ENCODE measurements at places on chromosomes 5 and 9.
A peak's percentile ranks its signal among the peaks of the same experiment; 100 is the strongest.

DNA sequence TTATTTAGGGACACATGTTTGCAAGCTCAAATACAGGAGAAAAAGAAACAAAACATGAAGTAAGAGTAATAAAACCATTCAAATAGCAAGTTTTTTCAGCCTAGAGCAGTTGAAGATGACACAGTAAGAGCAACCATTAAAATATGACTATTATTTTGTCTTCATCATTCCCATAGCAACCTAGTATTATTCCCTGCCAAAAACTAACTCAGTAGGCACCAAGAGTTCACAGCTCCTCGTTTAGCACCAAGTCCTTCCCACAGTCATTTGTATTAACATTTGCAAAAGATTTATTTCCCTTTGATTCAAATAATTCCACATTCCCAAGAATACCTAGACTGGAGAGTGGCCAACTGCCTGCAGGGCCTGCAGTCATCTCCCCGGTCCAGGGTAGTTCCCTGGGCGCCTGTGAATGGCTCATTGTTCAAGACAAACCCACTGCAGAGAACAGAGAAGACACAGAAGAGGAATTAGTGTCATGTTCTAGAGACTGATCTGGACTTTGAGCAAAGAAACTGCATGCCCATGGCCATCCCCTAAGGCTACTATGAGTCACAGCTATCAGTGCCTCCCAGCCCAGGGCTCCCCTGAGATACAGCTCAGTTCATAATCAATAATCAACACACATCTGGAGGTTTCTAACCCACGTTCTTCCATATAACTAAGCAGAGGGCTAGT lies 139.1 kb upstream of the MAP3K1 start:
- DNase-seq: no peak

- no peak for DNase-seq
Measured at GRCh38 chr9:8872802-8873201, 1073.2 kb upstream of the DMAC1 start.

DNA sequence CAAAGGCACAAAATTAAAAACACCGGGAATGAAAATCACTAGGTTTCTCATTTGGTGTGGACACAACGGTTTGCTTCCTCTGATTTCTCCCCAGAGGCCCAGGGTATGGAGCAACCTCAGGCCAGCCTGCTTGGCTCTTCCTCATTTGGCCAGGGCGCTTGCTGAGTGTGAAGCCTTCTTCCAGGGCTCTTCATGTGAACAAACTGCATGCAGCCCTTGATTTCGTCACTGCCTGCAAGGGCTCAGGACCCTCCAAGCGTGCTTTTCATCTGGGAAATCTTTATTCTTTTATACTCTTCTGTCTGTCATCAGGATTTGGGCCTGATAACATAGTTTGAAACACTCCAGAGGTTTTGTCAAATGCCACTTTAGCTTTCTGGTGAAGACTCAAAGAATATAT lies 122.6 kb upstream of the KLF4 start:
- no peak for DNase-seq

DNA sequence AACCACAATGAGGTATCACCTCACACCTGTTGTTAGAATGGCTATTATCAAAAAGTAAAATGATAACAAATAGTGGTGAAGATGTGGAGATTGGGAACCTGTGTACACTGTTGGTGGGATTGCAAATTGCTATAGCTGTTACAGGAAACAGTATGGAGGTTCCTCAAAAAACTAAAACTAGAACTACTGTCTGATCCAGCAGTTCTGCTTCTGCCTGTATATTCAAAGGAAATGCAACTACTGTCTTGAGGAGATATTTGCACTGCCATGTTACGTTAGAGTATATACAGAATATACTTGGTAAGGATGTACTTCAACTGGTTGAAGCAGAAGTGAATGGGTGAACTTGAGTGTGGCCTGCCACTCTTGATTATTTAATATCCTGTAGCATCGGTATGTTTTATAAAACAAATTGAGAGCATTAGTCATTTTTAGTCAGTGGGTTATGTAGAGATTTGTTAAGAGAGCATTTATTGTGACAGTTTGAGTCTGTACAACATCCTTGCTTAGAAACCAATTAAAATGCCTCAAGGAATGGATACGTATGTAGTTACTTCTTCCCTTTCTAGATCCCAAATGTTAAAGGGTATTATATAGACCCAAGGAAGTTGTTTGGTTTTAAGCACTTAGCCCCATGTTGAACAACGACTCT lies 37.5 kb downstream of the ZCCHC7 start:
- DNase-seq: no peak

DNA sequence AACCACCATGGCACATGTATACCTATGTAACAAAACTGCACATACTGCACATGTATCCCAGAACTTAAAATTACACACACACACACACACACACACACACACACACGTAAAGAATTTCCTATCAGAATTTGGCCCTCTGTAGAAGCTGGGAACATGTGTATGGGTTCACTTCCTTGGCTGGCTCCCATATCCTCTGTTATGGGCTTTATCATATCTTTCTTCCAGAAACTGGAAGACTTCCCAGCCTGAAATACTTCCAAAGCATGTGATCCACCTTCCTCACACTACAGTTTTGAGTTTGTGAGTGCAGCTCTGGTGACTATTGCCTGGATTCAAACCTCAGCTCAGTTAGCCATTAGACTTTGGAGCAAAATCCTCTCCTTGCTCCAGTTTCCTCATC lies 78.6 kb upstream of the GDNF start:
- DNase-seq: no peak

DNA sequence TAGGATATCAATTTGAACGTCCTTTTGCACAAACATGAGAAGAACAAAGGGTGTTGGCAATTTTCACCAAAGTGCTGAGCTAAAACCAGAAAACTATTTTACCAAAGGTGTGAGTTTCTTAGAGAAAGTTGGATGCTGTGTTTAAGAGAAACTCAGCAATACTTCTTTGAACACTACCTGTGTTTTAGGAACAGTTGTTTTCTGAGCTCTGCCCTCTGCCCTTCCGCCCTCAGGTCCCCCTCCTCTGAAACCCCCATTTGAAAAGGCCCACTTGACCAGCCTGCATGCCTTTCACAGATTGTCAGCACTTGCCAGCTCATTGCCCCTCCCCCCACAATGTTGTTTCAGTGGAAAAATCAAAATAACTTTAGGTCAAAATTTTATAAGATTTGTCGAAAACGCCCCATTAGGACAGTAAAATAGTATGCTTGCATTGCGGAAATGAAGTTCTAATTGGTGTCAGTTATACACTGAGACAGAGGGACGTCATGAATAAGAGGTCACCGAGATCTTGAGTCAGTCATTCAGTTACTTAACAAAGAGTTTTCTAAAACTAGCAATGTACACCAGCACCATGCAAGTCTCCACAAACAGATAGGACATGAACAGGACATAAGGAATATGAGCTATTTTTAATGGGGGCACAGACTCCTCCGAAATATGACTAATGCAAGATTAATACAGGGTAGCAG lies 61.9 kb upstream of the IL7R start:
- DNase-seq: no peak

GRCh38 chr9:34072868-34073590 lies 24.3 kb upstream of the UBAP2 start:
- peak; percentile 66 for DNase-seq

- DNase-seq: peak; percentile 81
Measured at GRCh38 chr5:84384604-84385575, at the start of gene EDIL3. TSS of gene EDIL3 (minus strand) at chr5:84384880. CDS start at chr5:84384374, 506 bp downstream.

GRCh38 chr5:72604111-72604797 lies 97.0 kb upstream of the ZNF366 start:
- no peak for DNase-seq

DNA sequence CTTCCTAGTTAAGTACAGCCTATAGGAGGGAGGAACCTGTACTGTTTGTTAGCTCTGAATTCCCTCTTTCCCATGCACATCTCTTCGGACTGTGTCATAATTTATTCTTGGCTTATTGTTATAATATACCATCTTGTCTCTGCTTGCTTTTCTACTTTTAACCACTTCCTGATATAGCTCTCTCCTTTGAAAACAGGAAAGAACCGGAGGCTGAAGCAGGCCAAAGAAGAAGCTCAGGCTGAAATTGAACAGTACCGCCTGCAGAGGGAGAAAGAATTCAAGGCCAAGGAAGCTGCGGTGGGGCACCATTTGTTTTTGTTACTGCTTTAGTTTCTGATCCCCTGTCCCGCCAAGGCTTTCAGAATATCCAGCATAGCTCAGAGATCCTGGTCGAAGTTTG lies 4.8 kb downstream of the ATP6V1G1 start:
- DNase-seq: no peak

- no peak for DNase-seq
Measured at GRCh38 chr5:179223961-179224360, 121.3 kb downstream of the ADAMTS2 start.

DNA sequence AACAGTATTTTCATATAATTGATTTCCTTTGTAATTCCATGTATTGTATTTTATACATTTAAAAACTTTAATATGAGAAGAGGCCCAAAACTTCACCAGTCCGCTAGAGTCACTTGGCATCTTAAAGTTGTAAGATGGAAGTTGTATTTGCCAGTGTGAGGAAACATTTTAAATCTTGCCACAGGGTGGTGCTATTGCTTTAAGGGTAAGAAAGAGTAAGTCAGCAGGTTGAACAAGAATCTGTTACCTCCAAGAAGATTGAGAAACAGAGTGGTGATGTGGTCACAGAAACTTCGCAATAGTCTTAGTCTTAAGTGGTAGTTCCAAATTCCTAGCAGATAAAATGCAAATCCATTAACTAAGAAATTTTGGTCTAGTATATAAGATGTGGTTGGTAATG lies 39.8 kb upstream of the RANBP6 start:
- peak; percentile 72 for DNase-seq

DNA sequence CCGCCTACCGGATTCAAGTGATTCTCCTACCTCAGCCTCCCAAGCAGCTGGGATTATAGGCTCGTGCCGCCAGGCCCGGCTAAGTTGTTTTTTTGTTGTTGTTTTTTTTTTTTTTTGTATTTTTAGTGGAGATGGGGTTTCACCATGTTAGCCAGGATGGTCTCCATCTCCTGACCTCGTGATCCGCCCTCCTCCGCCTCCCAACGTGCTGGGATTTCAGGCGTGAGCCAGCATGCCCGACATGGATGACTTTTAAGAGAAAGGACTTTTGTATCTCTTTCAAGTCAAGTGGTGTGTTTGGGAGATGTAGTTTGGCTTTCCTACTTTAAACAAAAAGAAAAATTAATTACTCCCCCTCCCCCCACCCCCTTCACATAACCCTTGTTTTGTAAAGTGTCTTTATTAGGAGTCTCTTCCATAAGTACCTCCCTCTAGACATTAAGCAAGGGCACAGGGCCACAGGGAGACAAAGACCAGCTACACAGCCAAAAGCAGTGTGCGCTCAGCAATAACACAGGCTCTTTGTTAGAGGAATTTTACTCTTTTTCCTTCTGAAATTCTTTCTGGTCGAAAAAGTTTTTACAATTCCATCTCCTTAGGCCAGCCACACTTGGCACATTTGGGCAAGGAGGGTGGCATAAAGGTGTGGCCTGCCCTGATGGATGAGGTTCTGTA lies 31.2 kb downstream of the JAKMIP2 start:
- DNase-seq: no peak

GRCh38 chr5:72015103-72015548 lies 92.1 kb upstream of the MAP1B start:
- DNase-seq: peak; percentile 84

Data from Daoy (cell line).